ENCODE measurements at places on chromosomes 6 and 20. TPM values are rescaled to one million over a fixed set of nuclear protein-coding genes. Genes with fewer than 3 reads are reported as not detected.

- no peak for ATAC-seq
Measured at GRCh38 chr20:1945134-1945618, 48.7 kb downstream of the PDYN start.

- peak; percentile 80 for ATAC-seq
Measured at GRCh38 chr6:157314705-157315321, 8.5 kb downstream of the TMEM242 start.

- no peak for ATAC-seq
Measured at GRCh38 chr6:167420177-167420576, 95.3 kb downstream of the TTLL2 start.

GRCh38 chr6:148509800-148510581 is 167.4 kb downstream of the SASH1 start:
- ATAC-seq = peak; percentile 49

DNA sequence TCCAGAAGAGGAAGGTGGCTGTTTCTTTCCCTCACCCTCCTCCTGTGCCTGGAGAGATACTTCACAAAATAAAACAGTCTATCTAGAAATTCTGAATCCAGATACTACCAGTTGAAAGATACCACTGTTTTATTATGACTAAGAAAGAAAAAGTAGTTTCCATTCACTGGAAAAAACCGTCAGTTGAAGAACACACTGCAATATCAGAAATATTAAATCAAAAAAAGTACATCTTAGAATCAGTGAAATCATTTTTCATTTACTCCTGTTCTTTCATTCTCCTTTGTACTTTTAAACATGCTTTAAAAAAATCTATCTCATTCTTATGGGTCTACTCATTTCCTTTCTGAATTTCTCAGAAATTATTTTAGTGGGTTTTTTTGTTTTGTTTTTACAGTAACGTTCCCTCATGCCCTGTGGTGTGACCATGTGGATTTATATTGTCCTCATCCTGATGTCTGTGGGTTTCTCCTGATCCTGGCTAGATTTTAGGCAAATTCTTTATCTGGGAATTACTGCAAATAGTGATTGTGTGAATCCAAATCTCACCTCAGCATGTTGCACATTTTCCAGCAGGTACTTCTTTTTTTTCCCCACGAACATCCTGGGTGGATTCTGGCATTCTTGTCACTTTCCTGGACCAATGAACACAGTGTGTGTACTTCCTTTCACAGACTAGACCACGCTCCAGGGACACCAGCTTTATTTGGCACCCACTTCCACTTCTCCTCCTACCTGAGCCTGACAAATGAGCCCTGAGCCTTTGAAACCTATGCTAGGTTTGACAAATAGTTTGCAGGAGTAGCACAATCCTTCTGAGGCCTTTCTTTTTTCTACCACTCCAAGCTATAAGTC is 114.0 kb upstream of the LAMP5 start:
- ATAC-seq = no peak

GRCh38 chr20:25054995-25055629 is 2.8 kb downstream of the ACSS1 start:
- ATAC-seq = no peak

DNA sequence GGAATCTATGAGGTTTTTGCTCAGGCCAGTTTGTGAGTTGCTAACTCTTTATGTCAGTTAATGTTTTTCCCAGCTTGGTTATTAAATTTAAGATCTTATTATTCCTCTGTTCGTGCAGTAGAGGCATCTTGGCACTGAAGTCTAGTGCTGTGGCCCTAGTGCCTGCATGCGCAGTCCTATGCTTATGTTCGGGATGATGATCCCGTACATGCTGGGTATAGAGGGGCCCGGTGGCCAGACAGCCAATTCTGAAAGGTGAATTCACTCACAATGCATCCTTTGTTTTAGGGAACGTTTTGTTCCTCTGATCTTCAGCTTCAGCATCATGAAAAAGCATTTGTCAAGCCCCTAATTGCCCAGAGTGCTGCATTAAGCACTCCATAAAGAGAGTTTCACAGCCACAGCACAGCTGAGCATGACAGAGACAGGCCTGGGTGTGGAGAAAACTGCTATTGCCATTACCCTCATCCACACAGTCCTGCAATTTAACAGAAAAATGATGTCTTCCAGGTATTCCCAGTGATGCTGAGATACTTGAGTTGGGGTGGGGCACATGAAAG is 39.8 kb upstream of the BACH2 start:
- ATAC-seq = no peak

Gene ERGIC3
- total RNA-seq = 133 TPM

- ATAC-seq = no peak
Measured at GRCh38 chr6:22146678-22146930, 150.2 kb downstream of the PRL start.

Gene CDH4
- total RNA-seq = 0.29 TPM

- no peak for ATAC-seq
Measured at GRCh38 chr20:40650707-40651106, 38.3 kb downstream of the MAFB start.

Gene CST4
- total RNA-seq = not detected

DNA sequence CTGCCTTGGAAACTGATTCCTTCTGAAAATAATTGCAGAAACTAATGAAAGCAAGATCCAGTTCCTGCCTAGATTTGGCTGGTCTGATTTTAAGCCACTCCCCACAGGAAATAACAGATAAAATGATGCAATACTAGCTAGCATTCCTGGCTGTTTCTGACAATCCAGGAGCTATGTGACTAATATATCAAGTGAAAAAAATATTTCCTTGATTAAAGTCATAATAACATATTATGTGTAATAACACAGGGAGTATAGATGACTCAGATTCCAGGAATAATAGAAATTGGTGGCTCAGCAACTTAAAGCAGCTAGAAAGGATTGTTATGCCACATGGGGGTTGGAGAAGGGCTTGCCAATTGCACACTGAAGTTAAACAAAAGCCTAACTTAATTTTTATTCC is 182.7 kb upstream of the SALL4 start:
- ATAC-seq = no peak

DNA sequence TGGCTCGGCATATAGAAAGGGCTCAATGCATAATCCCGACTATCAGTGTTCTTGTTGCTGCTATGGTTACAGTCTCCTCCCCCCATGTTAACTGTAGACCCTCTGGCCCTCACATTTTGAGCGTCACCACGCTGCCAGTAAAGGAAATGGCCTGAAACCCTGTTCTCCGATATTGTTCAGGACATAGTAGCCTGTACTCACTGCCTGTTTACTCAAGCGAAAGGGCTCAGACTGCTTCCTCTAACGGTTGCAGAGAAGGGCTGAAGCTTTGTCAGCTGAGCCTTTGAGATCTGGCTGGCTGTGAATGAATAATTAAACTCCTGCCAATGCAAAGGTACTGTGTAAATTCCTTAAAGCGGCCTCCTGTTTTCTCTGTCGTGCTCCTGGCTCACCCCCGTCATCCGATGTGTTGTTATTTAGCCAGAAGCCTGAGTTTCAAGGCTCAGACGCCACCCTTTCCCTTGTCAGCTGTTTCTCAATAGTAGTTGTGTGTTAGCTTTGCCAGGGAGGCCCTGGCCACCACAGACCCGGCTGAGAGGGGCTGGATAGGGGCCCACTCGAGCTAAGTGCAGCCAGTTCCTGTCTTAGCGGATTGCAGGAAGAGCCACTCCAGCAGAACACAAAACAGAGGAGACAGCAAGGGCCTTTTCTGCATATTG is 31.2 kb upstream of the RALGAPA2 start:
- no peak for ATAC-seq

Gene MEI4
- not detected for total RNA-seq

GRCh38 chr6:152094992-152095592 is 287.6 kb downstream of the ESR1 start:
- ATAC-seq = peak; percentile 97

- ATAC-seq = peak; percentile 55
Measured at GRCh38 chr20:34426026-34426425, 63.0 kb downstream of the ITCH start.

DNA sequence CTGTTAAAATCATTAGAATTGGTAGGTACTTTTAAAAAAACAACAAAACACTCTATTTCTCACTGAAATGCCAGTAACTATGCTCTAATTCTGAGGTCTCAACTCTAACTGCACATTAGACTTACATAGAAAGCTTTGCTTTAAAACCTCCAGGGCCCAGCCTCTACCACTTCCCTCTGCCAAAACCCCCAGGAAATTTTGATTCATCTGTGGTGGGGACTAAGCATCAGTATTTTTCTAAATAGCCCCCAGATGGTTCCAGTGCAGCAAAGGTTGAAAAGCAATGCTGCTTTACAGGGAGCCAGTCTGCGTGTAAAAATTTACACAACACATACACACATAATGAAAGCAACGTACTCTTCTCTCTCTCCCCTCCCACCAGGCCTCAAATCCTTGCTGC is 3.8 kb downstream of the TBC1D32 start:
- ATAC-seq = no peak

Gene IL20RA
- total RNA-seq = 0.06 TPM

GRCh38 chr6:162907876-162908481 is 180.2 kb downstream of the PACRG start:
- ATAC-seq = no peak

GRCh38 chr6:141783585-141783984 is 349.1 kb upstream of the GJE1 start:
- no peak for ATAC-seq

Gene ARHGAP40
- not detected for total RNA-seq

DNA sequence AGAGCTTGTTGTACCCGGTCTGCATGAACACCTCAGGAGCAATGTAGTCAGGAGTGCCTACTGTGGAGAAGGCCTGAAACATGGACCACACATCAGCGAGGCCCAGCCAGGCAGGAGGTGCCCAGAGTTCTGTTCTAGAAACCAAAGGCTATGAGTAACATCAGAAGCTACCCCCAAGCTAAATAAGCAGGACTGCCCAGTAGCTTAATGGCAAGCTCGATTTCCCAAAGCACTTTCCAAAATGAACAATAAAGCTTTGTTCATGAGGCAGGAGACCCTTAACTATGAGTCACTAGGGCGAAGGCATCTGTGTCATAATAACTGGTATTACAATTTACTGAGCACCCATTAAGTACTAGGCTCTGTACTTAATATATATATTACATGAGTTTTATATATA is 47.4 kb downstream of the STK38 start:
- no peak for ATAC-seq

Gene COL9A1
- total RNA-seq = not detected

Gene BICRAL
- total RNA-seq = 16.7 TPM

DNA sequence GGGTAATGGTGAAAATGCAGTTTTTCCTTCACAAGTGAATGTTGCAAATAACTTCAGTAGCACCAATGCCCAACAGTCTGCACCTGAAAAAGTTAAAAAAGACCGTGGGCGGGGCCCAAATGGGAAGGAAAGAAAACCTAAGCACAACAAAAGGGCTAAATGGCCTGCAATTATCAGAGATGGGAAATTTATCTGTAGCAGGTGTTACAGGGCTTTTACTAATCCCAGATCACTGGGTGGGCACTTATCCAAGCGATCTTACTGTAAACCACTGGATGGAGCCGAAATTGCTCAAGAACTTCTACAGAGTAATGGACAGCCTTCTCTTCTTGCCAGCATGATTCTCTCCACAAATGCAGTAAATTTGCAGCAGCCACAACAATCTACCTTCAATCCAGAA is 64.8 kb upstream of the SMIM8 start:
- no peak for ATAC-seq

Measured in activated T-helper 17 cell treated with anti-CD3 and anti-CD28 coated beads, Interleukin-2, amount 50 U/mL, for 72 hours (primary cell).